Adrenal gland (tissue), 19 donors: ENCODE measurements at places on chromosomes 3 and 15.

GRCh38 chr3:180253283-180253682 lies 216.5 kb upstream of the PEX5L start:
- DNase-seq, result no peak

- DNase-seq, result no peak
These were observed 164.1 kb upstream of the NSMCE3 start for GRCh38 chr15:29433507-29434248.

DNA sequence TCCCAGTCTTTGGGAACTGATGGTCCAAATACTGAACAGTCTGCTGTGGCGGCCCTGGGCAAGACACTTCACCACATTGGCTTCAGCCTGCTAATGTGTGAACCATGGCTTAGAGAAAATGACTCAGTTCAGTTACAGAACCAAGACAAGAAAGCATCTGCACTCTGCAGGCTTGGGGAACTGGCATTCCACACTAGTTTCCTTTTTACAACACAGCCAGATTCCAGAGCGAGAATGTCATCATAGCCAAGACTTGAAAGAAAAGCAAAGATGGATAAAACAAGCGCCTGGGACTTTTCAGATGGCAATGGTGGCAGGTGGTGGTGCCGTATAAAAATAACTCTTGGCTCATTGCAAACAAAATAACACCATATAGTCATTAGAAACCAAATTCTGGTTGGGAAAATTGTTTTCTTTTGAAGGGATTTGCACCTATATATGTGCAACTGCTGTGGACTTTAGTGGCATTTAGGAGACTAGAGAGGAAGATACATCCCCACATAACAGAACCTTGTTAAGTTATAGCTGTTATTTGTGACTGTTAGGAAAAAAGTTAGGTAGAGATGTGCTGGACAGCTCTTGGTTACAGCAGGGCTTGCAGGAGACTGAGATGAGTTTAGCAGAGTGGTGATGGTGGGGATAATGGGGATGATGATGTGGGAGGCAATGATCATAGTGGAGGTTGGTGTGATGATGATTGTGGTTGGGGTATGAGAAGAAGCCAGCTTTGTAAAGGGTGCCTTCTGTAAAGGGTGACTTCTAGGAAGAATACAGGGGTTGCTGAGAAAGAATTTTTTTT lies 273.6 kb downstream of the THRB start:
- peak; percentile 35 for DNase-seq

- DNase-seq, result no peak
These were observed 2.0 kb upstream of the PAK2 start for GRCh38 chr3:196737655-196738054.

- DNase-seq, result no peak
These were observed 22.1 kb upstream of the CRBN start for GRCh38 chr3:3201611-3202010.

- no peak for DNase-seq
These were observed 202.7 kb downstream of the EDEM1 start for GRCh38 chr3:5390221-5390620.

- no peak for DNase-seq
These were observed 8.8 kb downstream of the NECTIN3 start for GRCh38 chr3:111080413-111080812.
